A549 treated with DMSO at 1 μM for 4 hours (cell line): ENCODE measurements at places on chromosomes 12 and 14. TPM values are rescaled to one million over a fixed set of nuclear protein-coding genes. Genes with fewer than 3 reads are reported as not detected.

BDKRB1 gene
- 0.58 to 2.3 TPM (median 1.3 TPM) in 5 replicates for total RNA-seq

DCN gene
- not detected in 5 replicates for total RNA-seq

CABP1 gene
- 0.27 to 0.60 TPM (median 0.38 TPM) in 5 replicates for total RNA-seq

SELPLG gene
- total RNA-seq, result 0.94 to 1.3 TPM (median 1.0 TPM) in 5 replicates

B3GNT4 gene
- total RNA-seq, result 0.53 to 0.99 TPM (median 0.75 TPM) in 5 replicates

ESPL1 gene
- total RNA-seq, result 15.6 to 25.1 TPM (median 20.0 TPM) in 5 replicates

TIGAR gene
- 41.3 to 52.2 TPM (median 41.6 TPM) in 5 replicates for total RNA-seq

PTCSC3 gene
- not detected in 5 replicates for total RNA-seq

LRP1-AS gene
- total RNA-seq, result not detected in 5 replicates

COQ6 gene
- total RNA-seq, result 24.6 to 28.9 TPM (median 26.8 TPM) in 5 replicates

WNT1 gene
- total RNA-seq, result 0.08 TPM in 1 of 5 replicates, not detected in the others

IL22 gene
- not detected in 5 replicates for total RNA-seq

SH2B3 gene
- total RNA-seq, result 6.5 to 9.9 TPM (median 7.8 TPM) in 5 replicates

SPTB gene
- total RNA-seq, result 0.80 to 1.1 TPM (median 1.00 TPM) in 5 replicates

PPP2R5E gene
- total RNA-seq, result 20.8 to 31.8 TPM (median 29.1 TPM) in 5 replicates

CRACR2A gene
- 1.5 to 1.8 TPM (median 1.6 TPM) in 5 replicates for total RNA-seq

POTEG gene
- not detected in 5 replicates for total RNA-seq

TAS2R19 gene
- total RNA-seq, result 0.09 to 0.25 TPM in 2 of 5 replicates, not detected in the others

TTC9 gene
- total RNA-seq, result 1.7 to 2.6 TPM (median 2.0 TPM) in 5 replicates

C14orf132 gene
- 4.0 to 6.2 TPM (median 5.2 TPM) in 5 replicates for total RNA-seq

DAO gene
- total RNA-seq, result not detected in 5 replicates
